Naive B cell (primary cell): ENCODE measurements at places on chromosomes 1 and 21. TPM values are rescaled to one million over a fixed set of nuclear protein-coding genes. Genes with fewer than 3 reads are reported as not detected.
A peak's percentile ranks its signal among the peaks of the same experiment; 100 is the strongest.

ELAVL4 gene
- not detected for polyA plus RNA-seq

OR2L3 gene
- polyA plus RNA-seq: not detected

DNA sequence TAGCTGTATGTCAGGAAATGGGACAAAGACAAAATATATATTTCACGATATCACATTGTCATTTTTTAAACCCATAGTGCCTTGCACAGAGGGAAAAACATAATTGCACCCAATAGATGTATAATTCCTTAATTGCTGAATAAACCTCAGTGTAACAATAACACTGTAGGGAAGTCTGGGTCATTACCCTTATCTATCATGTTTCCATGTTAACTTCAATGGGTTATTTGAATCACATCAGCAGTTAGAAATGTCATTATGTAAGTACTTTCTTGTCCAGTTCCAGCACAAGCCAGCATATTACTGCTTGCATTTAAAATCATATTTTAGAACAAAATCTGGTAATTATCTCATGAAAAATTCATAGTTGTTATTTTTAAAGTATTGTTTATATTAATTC, 222.7 kb downstream of the HMCN1 start:
- no peak overlapping the region for H3K27ac ChIP-seq
- no peaks in the 10 kb centered on the region for H3K27me3 ChIP-seq
- H3K36me3 ChIP-seq: no peaks in the 10 kb centered on the region
- no peaks in the 10 kb centered on the region for H3K4me1 ChIP-seq
- no peak for DNase-seq

DNA sequence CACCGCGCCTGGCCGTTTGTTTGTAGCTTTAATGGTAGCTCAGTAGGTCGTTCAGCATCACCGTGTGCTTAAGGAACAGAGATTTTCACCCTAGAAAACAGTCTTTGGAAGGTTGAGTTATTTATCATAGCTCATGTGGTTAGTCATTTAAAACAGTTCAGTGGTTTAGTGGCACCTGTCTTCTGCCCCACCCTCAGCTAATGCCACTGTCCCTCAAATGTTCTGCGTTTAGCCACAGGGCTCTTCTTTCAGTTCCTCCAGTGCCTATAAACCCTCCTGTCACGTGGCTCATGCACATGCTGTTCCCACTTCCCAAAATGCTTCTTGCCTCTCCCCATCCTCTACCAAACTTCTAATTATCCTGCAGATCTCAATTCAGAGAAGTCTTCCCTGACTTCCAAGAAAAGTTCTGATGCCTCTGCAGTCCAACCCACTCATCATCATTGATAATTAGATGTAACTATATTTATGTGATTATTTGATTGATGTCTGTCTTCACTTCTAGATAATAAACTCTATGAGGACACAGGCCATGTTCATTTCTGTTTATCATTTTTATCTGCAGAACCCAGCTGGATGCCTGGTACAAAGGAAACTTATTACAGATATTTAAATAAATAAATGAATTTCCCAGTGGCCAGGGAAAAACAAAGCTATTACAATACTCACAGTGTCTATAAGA, 14.4 kb upstream of the DIPK1A start:
- H3K27me3 ChIP-seq: no peaks in the 10 kb centered on the region
- peaks cover 90% of the 10 kb centered on the region for H3K4me1 ChIP-seq
- DNase-seq: peak; percentile 78
- H3K27ac ChIP-seq: peak overlapping the region; percentile 69
- H3K4me3 ChIP-seq: peak overlapping the region; percentile 20
- H3K36me3 ChIP-seq: no peaks in the 10 kb centered on the region

- H3K27ac ChIP-seq: no peak overlapping the region
- H3K27me3 ChIP-seq: peaks cover 13% of the 10 kb centered on the region
- no peak for DNase-seq
- H3K36me3 ChIP-seq: no peaks in the 10 kb centered on the region
- no peaks in the 10 kb centered on the region for H3K4me1 ChIP-seq
Observed at GRCh38 chr1:33973799-33974545, 110.1 kb downstream of the HMGB4 start.

GFI1 gene
- 0.23 TPM for polyA plus RNA-seq

- no peaks in the 10 kb centered on the region for H3K27me3 ChIP-seq
- H3K27ac ChIP-seq: no peak overlapping the region
- peaks cover 42% of the 10 kb centered on the region for H3K4me1 ChIP-seq
- H3K36me3 ChIP-seq: no peaks in the 10 kb centered on the region
- no peak for DNase-seq
Observed at GRCh38 chr1:224180783-224181452, 2.1 kb upstream of the DEGS1 start.

DNA sequence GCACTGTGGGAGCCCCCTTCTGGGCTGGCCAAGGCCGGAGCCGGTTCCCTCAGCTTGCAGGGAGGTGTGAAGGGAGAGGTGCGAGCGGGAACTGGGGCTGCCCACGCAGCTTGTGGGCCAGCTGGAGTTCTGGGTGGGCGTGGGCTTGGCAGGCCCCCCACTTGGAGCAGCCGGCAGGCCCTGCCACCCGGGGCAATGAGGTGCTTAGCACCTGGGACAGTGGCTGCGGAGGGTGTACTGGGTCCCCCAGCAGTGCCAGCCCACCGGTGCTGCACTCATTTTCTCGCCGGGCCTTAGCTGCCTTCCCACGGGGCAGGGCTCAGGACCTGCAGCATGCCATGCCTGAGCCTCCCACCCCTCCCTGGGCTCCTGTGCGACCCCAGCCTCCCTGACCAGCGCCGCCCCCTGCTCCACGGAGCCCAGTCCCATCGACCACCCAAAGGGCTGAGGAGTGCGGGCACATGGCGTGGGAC, 11.6 kb downstream of the SCYL3 start:
- H3K4me1 ChIP-seq: peaks cover 34% of the 10 kb centered on the region
- H3K36me3 ChIP-seq: peaks cover 23% of the 10 kb centered on the region
- DNase-seq: no peak
- no peak overlapping the region for H3K27ac ChIP-seq
- H3K4me3 ChIP-seq: no peak overlapping the region

DNA sequence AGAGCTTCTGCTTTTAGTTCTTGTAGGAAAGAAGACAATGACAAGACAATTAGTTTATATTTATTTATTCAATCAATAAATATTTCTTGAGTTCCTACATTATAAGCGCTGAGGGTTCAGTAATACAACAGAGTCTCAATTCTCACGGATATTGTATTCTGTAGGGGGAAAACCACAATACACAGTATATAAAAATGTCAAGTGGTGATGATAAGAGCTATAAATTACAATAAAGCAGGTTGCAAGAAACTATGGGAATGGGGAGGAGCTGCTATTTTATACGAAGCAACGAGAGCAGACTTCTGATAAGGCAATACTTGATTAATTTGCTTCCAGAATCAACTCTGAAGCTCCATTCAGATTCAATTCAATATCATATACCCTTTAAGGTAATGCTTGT, 10.6 kb upstream of the XCL1 start:
- H3K4me1 ChIP-seq: no peaks in the 10 kb centered on the region
- no peak overlapping the region for H3K27ac ChIP-seq
- no peak overlapping the region for H3K4me3 ChIP-seq
- no peak for DNase-seq

DNA sequence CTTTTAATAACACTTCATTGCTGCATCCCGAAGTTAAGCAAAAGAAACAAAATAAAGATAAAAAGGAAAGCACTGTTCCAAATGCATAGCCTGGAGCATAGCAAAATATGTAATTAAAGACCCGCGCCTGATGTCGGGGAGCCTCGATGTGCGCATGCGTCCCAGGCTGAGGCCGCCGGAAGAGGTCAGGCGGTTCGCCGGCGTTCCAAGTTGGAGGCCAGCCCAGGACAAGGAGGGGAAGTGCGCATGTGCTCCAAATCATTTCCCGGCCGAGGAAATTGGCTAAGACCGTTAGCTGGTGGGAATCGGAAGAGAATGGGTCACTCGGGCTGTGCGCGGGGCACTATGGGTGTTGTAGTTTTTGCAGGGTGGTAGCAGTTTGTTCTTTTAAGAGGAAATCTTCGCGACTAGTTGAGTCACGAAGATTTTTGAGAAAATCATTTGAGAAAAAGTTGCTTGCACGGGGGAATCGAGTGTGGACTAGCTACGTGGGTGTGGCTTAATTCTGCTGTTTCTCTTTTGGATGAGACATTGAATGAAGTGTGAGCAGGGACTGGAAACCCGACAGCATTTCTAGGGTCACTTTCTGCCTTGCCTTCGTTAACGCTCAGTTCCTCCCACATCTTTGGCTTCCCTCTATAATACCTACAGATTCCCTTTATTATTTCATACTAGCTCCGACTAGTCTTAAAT, 31.0 kb upstream of the CD1D start:
- peak; percentile 60 for DNase-seq
- peak overlapping the region; percentile 99 for H3K27ac ChIP-seq
- H3K36me3 ChIP-seq: peaks cover 5% of the 10 kb centered on the region
- H3K27me3 ChIP-seq: no peaks in the 10 kb centered on the region

GRCh38 chr1:100353071-100353801, 930 bp downstream of the CDC14A start:
- H3K4me3 ChIP-seq: peak overlapping the region; percentile 98
- no peaks in the 10 kb centered on the region for H3K36me3 ChIP-seq
- no peaks in the 10 kb centered on the region for H3K27me3 ChIP-seq
- H3K27ac ChIP-seq: peak overlapping the region; percentile 96
- H3K4me1 ChIP-seq: peaks cover 53% of the 10 kb centered on the region

- no peaks in the 10 kb centered on the region for H3K27me3 ChIP-seq
- H3K27ac ChIP-seq: peak overlapping the region; percentile 86
- no peaks in the 10 kb centered on the region for H3K36me3 ChIP-seq
- H3K4me3 ChIP-seq: peak overlapping the region; percentile 76
- peaks cover 47% of the 10 kb centered on the region for H3K4me1 ChIP-seq
Observed at GRCh38 chr1:207872621-207873020, 38.3 kb downstream of the CD34 start.

SPATA21 gene
- polyA plus RNA-seq: not detected

- H3K36me3 ChIP-seq: no peaks in the 10 kb centered on the region
- no peak for DNase-seq
- peaks cover 7% of the 10 kb centered on the region for H3K27me3 ChIP-seq
- no peak overlapping the region for H3K27ac ChIP-seq
- no peak overlapping the region for H3K4me3 ChIP-seq
Observed at GRCh38 chr1:99943223-99943794, 26.5 kb upstream of the SLC35A3 start.

GRCh38 chr1:46223472-46223943, 20.4 kb downstream of the LURAP1 start:
- H3K36me3 ChIP-seq: no peaks in the 10 kb centered on the region
- H3K27ac ChIP-seq: peak overlapping the region; percentile 81
- no peak overlapping the region for H3K4me3 ChIP-seq
- peaks cover 6% of the 10 kb centered on the region for H3K4me1 ChIP-seq

DNA sequence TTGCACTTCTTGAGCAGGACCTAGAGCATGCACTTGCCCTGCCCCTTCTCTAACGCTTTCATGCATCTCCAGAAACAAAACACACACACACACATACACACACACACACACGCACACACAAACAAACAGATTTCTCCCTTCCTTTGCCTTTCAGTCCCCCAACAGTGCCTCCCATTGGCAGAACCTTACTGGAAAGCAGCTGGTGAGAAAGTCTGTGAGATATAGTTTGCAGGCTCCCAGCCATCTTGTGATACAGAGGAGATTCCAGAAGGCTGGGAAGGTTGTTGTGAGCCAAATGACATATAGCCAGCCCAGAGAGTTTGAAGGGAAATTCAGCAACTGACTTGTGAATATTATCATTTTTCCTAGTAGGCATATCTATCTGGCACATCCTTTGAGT, 35.9 kb upstream of the ZRANB2 start:
- H3K27ac ChIP-seq: no peak overlapping the region
- H3K4me1 ChIP-seq: no peaks in the 10 kb centered on the region
- peaks cover 16% of the 10 kb centered on the region for H3K36me3 ChIP-seq
- no peak overlapping the region for H3K4me3 ChIP-seq

FCER1G gene
- 28.0 TPM for polyA plus RNA-seq

DNA sequence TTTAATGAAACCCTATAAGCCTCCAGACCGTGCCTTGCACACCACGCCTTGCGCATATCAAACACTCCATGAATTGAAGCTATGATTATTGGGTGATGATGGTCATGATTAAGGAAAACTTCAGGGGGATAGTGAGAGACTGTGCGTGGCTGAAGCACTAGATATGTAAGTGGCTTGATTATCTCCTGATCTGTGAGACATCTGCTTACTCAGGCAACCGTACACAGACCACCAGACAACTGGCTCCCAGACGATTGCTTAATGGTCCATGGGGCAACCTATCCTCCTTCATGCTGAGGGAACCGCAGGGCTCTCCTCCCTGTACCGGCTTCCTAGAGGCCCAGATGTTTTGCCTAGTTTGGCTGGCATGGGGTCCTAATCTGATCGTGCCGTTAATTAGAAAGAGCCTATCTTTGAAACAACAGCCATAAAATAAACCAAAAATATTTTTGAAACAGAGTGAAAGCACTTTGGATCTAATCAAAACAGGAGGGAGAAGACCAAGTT, 51.6 kb downstream of the IRF2BP2 start:
- no peaks in the 10 kb centered on the region for H3K4me1 ChIP-seq
- no peaks in the 10 kb centered on the region for H3K36me3 ChIP-seq
- no peak overlapping the region for H3K27ac ChIP-seq
- no peak overlapping the region for H3K4me3 ChIP-seq
- H3K27me3 ChIP-seq: no peaks in the 10 kb centered on the region

GRCh38 chr1:85654066-85654782, 54.0 kb downstream of the ZNHIT6 start:
- no peaks in the 10 kb centered on the region for H3K27me3 ChIP-seq
- no peak overlapping the region for H3K4me3 ChIP-seq
- peak overlapping the region; percentile 70 for H3K27ac ChIP-seq
- H3K36me3 ChIP-seq: peaks cover 56% of the 10 kb centered on the region

DNA sequence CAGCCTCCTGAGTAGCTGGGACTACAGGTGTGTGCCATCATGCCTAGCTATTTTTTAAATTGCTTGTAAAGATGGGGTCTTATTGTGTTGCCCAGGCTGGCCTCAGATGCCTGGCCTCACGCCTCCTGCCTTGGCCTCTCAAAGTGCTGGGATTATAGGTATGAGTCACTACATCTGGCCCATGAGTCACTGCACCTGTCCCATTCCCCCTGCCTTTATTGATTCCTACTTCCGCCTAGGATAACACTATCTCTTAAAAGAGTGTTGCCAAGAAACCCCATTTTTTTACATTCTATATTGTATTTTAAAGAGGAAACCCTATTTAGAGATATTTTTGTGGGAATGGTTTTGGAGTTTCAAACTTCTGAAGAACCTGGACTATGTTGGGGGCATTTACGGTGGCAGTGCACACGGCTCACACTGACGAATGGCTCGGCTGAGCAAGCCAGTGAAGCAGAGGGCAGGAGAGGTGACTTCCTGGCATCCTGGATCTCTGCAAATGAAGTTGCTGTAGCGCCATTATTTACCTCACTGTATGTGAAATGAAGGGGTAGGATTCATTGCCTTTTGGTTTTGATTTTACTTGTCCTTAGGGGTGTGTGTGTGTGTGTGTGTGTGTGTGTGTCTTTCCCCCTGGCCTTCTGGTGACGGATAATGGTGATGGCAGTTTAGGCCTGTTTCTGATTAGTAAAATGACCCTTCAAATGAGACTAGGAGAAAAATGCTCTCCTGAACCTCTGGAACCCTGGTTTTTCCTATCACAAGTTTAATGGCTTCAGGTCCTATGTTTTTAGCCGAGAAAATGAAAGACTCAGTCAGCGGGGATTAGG, 22.5 kb downstream of the KIF26B start:
- peaks cover 5% of the 10 kb centered on the region for H3K4me1 ChIP-seq
- no peaks in the 10 kb centered on the region for H3K27me3 ChIP-seq
- no peak overlapping the region for H3K4me3 ChIP-seq
- no peaks in the 10 kb centered on the region for H3K36me3 ChIP-seq
- no peak for DNase-seq

GRCh38 chr1:151980287-151981177, 13.1 kb downstream of the S100A10 start:
- no peaks in the 10 kb centered on the region for H3K4me1 ChIP-seq
- peaks cover 3% of the 10 kb centered on the region for H3K27me3 ChIP-seq
- H3K4me3 ChIP-seq: no peak overlapping the region

C1orf94 gene
- polyA plus RNA-seq: not detected
